ENCODE measurements at places on chromosomes 6 and 20.
A peak's percentile ranks its signal among the peaks of the same experiment; 100 is the strongest.

GRCh38 chr20:47392721-47393073, 36.2 kb upstream of the ZMYND8 start:
- no peak for DNase-seq

GRCh38 chr6:122072014-122072647, 327.3 kb upstream of the HSF2 start:
- DNase-seq, result no peak

GRCh38 chr6:162099685-162100084, 627.9 kb downstream of the PRKN start:
- peak; percentile 63 for DNase-seq

- DNase-seq, result no peak
These were observed 41.8 kb downstream of the TFEB start for GRCh38 chr6:41693281-41694240.

DNA sequence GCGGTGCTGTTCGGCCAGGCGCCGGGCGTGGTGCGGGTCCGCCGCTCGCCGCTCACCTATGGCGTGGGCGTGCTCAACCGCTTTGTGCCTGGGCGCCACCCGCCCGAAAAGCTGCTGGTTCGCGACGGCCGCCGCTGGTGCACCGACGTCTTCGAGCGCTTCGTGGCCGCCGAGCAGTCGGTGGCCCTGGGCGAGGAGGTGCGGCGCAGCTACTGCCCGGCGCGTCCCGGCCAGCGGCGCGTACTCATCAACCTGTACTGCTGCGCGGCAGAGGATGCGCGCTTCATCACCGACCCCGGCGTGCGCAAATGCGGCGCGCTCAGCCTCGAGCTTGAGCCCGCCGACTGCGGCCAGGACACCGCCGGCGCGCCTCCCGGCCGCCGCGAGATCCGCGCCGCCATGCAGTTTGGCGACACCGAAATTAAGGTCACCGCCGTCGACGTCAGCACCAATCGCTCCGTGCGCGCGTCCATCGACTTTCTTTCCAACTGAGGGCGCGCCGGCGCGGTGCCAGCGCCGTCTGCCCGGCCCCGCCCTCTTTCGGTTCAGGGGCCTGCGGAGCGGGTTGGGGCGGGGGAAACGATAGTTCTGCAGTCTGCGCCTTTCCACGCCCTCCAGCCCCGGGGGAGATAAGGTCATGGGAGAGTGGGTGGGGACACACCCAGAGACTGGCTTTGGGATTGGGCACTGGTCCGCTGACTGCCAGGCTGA, 15.7 kb downstream of the ADISSP start:
- peak; percentile 75 for DNase-seq
